ENCODE measurements at places on chromosomes 3 and 15. TPM values are rescaled to one million over a fixed set of nuclear protein-coding genes. Genes with fewer than 3 reads are reported as not detected.

GPR62 gene
- total RNA-seq = not detected

SI gene
- not detected for total RNA-seq

USP3 gene
- 219 TPM for total RNA-seq

GOLGA6D gene
- not detected for total RNA-seq

AP3S2 gene
- 29.1 TPM for total RNA-seq

MORC1 gene
- not detected for total RNA-seq

TRIM42 gene
- total RNA-seq = not detected

TSC22D2 gene
- 51.6 TPM for total RNA-seq

ZNF385D gene
- not detected for total RNA-seq

NMNAT3 gene
- 1.7 TPM for total RNA-seq

CCDC54 gene
- not detected for total RNA-seq

ZCWPW2 gene
- not detected for total RNA-seq

GOLGA8J gene
- not detected for total RNA-seq

CLDN18 gene
- total RNA-seq = not detected

TMEM212 gene
- total RNA-seq = not detected

CERS3 gene
- 2.0 TPM for total RNA-seq

LRRC31 gene
- not detected for total RNA-seq

P2RY12 gene
- 0.62 TPM for total RNA-seq

CLSTN2 gene
- total RNA-seq = not detected

GABPB1 gene
- total RNA-seq = 25.9 TPM

PIF1 gene
- total RNA-seq = 0.44 TPM

KCNMB2 gene
- not detected for total RNA-seq

UBAP1L gene
- total RNA-seq = 8.4 TPM

SETD5 gene
- 103 TPM for total RNA-seq

SEMA6D gene
- total RNA-seq = not detected

VILL gene
- 21.6 TPM for total RNA-seq

SLC51B gene
- total RNA-seq = not detected

CHRNB4 gene
- total RNA-seq = not detected

CLEC3B gene
- 0.99 TPM for total RNA-seq

CRBN gene
- 139 TPM for total RNA-seq

PLA1A gene
- not detected for total RNA-seq

NAA50 gene
- total RNA-seq = 44.8 TPM

AADAC gene
- not detected for total RNA-seq

CPNE4 gene
- not detected for total RNA-seq

BCHE gene
- total RNA-seq = not detected

DCUN1D1 gene
- total RNA-seq = 32.7 TPM

H1-8 gene
- not detected for total RNA-seq

STX19 gene
- total RNA-seq = not detected

ZPLD1 gene
- total RNA-seq = not detected

WDR49 gene
- 0.45 TPM for total RNA-seq

All from T-helper 17 cell (primary cell).